ENCODE measurements at places on chromosomes 16 and 17.

DNA sequence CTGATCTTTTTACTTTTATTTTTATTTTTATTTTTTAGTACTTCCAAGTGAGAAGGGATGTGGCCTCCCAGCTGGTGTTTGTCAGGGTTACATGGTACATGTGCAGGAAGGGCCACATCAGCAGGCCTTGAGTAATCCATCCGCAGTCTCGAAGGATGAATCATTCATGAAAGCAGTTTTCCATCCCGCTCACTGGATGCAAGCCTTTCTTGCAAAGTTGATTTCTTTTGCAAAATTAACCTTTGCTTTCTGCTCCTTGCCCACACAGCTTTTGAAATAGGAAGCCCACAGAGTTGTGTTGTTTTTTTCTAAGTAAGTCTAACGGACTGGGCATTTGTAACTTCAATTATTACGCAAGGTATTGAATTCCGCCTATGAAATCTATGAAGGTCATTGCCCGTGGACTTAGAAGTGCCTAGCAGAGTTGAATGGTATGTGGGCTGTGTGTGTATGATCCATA lies 157.4 kb downstream of the PRKCA start:
- peak overlapping the region; percentile 93 for H3K27ac ChIP-seq
- DNase-seq, result no peak
- no peaks in the 10 kb centered on the region for H3K27me3 ChIP-seq
- H3K4me1 ChIP-seq, result peaks cover 51% of the 10 kb centered on the region
- H3K36me3 ChIP-seq, result peaks cover 13% of the 10 kb centered on the region

DNA sequence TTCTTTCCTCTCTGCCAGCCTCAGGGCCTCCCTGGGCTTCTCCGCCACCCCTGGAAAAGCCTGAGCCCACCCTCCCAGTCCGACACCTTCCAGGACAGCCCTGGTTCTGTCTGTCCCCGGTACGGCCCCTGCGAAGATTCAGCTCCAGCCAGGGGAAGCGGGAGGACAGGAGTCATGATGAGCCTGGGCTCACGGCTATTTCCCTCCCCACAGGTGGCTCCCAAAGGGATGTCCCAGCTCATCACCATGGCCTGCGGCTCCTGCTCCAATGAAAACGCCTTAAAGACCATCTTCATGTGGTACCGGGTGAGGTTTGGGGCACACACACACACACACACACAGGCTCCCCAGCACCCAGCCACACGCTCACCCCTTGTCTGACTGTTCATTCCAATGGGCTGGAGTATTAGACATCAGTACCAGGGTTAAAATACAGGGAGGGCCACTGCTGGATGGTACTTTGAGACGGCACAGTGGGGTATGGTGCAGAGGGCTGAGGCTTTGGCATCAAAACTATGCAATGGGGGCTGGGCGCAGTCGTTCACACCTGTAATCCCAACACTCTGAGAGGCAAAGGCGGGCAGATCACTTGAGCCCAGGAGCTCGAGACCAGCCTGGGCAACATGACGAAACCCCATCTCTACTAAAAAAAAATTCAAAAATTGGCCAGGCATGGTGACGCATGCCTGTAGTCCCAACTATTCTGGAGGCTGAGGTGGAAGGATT lies 32.8 kb downstream of the TMEM186 start:
- H3K4me3 ChIP-seq, result no peak overlapping the region
- no peak for DNase-seq
- H3K27ac ChIP-seq, result no peak overlapping the region
- H3K36me3 ChIP-seq, result no peaks in the 10 kb centered on the region
- H3K4me1 ChIP-seq, result no peaks in the 10 kb centered on the region

DNA sequence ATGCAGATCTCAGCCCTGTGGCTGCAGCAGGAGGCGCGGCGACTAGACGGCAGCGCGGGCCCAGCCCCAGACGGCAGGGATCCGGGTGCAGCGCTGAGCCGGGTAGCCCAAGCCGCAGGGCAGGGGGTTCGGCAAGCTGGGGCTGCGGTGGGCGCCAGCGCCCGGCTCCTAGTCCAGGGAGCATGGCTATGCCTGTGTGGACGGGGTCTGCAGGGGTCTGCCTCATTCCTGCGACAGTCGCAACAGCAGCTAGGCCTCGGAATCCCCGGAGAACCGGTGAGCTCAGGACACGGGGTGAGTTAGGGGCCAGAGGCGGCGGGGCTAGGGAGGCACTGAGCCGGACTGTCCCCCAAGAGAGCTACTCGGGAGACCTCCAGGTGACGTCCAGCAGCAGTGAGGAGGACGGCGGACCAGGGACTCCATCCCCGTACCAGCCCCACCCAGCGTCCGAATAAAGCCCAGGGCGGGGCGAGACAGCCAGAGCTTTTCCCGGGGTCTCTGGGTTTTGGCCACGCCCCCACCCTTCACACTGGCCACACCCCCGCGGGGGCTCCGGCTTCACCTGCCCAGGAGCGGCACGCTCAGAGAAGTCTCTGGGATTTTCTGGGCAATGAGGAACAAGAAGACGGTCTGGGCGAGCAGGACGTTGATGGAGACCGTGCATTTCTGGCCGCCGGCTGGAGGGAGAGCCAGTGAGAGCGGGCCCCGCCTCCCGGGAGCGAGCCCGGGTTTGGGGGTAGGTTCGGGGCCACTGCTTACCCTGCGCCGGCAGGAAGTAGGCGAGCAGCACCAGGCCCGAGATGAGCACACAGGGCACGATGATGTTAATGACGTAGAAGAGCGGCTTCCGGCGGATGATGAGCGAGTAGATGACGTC lies 1.1 kb downstream of the C17orf107 start:
- no peak overlapping the region for H3K4me3 ChIP-seq
- no peak overlapping the region for H3K27ac ChIP-seq
- H3K36me3 ChIP-seq, result no peaks in the 10 kb centered on the region
- H3K27me3 ChIP-seq, result no peaks in the 10 kb centered on the region
- H3K4me1 ChIP-seq, result peaks cover 10% of the 10 kb centered on the region

DNA sequence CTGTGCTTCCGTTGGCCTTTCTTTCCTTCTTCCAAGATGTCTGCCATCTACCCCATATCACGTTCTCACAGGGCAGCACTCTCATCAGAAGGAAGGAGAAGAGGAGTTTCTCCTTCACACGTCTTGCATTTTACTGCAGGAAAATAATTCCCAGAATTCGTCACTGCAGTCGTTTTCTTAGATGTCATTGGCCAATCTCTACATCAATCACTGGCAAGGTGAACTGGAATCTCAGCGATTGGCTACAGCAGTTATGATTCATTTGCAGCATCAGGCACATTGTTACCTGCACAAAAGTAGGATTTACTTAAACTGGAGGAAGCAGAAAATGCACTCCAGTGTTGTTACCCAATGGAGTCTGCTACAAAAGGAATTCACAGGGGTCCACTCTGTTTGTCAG lies 277.2 kb upstream of the RBFOX1 start:
- no peaks in the 10 kb centered on the region for H3K36me3 ChIP-seq
- H3K4me3 ChIP-seq, result no peak overlapping the region
- H3K27ac ChIP-seq, result no peak overlapping the region
- no peak for DNase-seq
- no peaks in the 10 kb centered on the region for H3K4me1 ChIP-seq

DNA sequence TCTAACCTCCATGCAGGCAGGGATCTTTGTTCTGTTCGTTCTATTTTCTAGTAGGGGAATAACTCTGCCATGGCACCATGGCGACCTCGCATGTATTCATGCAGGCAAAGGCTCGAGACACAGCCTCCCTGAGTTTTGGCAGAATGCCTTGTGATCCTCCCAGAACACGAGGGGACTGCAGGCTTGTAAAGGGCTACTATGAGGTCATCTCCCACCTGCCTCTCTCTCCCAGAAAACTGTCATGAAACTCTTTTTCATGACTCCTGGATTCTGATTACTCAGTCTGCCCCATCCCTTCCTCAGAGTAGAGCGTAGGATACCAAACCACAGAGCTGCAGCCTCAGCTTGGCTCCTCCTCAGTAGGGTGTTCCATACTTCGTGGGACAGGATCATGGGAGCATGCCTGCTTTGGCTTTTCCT lies 64.3 kb downstream of the IGF2BP1 start:
- no peaks in the 10 kb centered on the region for H3K4me1 ChIP-seq
- no peaks in the 10 kb centered on the region for H3K36me3 ChIP-seq
- H3K4me3 ChIP-seq, result no peak overlapping the region
- no peak for DNase-seq

- H3K4me3 ChIP-seq, result no peak overlapping the region
- H3K36me3 ChIP-seq, result no peaks in the 10 kb centered on the region
- no peak overlapping the region for H3K27ac ChIP-seq
- H3K4me1 ChIP-seq, result no peaks in the 10 kb centered on the region
- DNase-seq, result no peak
Observed at GRCh38 chr16:63720848-63721247, 1401.0 kb downstream of the CDH11 start.

- H3K36me3 ChIP-seq, result no peaks in the 10 kb centered on the region
- H3K4me1 ChIP-seq, result no peaks in the 10 kb centered on the region
- H3K27ac ChIP-seq, result no peak overlapping the region
Observed at GRCh38 chr16:82805866-82806265, 179.1 kb downstream of the CDH13 start.

GRCh38 chr17:39845052-39845846 lies 18.9 kb downstream of the IKZF3 start:
- H3K27ac ChIP-seq, result no peak overlapping the region
- H3K4me1 ChIP-seq, result no peaks in the 10 kb centered on the region
- no peak overlapping the region for H3K4me3 ChIP-seq

- no peak overlapping the region for H3K4me3 ChIP-seq
- H3K4me1 ChIP-seq, result no peaks in the 10 kb centered on the region
- no peaks in the 10 kb centered on the region for H3K36me3 ChIP-seq
- peaks cover 9% of the 10 kb centered on the region for H3K27me3 ChIP-seq
Observed at GRCh38 chr17:79220201-79220712, 145.6 kb downstream of the ENGASE start.

GRCh38 chr16:55151561-55152305 lies 172.3 kb upstream of the IRX6 start:
- H3K27me3 ChIP-seq, result no peaks in the 10 kb centered on the region
- no peak overlapping the region for H3K27ac ChIP-seq
- no peaks in the 10 kb centered on the region for H3K4me1 ChIP-seq
- H3K36me3 ChIP-seq, result no peaks in the 10 kb centered on the region
